ENCODE measurements at places on chromosomes 1 and 21.

GRCh38 chr1:84825161-84825560 is 67.8 kb downstream of the LPAR3 start:
- no peak for DNase-seq

GRCh38 chr1:49251019-49251784 is 474.5 kb upstream of the BEND5 start:
- no peak for DNase-seq

DNA sequence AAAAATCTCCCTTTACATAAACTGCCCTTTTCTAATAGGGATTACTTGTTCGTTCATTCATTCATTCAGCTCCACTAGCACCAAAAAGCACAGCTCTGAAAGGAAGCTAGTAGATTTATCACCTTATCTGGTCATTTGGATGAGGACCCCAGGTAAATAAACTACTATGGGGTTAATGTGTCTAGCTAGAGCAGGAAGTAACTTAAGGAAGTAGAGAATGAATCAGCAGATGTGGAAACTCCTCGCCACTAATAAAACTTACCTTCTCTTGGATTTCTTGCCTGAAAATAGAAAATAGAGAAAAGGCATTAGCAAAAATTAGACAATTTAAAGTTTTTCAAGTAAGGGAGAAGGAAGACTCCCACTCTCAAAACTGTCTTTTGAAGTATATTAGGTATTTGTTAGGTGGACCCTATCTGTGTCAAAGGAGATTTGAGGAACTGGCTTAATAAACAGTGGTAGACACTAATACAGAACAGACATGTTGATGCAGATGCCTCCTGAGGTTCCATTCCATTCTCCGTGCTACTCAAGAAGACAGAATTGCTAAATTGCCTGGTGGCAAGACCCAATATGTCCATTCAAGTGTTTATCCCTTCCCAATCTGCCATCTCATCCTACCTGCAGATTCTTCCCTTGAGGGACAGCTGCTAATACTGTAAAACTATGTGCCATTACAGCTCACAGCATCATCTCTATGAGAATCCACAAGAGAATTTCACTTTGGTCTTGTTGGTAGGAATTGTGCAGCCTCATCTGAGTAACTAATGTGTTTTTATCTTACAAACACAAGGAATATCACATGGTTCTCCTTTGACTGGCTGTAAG is 14.9 kb downstream of the SELL start:
- DNase-seq: no peak

GRCh38 chr1:30789388-30790255 is 32.0 kb upstream of the LAPTM5 start:
- no peak for DNase-seq

GRCh38 chr1:52127181-52128180 is 14.4 kb upstream of the ZFYVE9 start:
- DNase-seq: peak; percentile 73

DNA sequence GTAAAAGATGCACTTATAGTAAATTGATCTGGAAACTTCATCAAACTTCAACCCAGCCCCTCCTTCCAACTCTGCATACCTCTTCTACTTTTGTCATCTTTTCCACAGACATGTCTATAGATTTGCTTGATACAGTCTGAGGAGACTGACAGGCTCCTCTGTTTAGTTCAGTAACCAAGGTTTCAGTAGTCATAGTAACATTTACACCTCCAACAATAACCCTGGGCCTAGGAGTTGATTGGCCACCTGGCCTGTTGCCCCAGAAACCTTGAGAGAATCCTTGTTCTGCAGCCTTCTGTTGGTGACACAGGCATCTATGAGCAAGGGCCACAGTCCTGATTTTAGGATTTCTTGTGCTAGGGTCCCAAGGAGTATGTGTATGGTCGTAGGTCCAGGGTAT is at the start of gene CFAP141:
CFAP141 (minus strand) TSS at position 138 of the 400 bp plus-strand sequence; CDS start at position 112, 26 bp downstream.
- peak; percentile 19 for DNase-seq

DNA sequence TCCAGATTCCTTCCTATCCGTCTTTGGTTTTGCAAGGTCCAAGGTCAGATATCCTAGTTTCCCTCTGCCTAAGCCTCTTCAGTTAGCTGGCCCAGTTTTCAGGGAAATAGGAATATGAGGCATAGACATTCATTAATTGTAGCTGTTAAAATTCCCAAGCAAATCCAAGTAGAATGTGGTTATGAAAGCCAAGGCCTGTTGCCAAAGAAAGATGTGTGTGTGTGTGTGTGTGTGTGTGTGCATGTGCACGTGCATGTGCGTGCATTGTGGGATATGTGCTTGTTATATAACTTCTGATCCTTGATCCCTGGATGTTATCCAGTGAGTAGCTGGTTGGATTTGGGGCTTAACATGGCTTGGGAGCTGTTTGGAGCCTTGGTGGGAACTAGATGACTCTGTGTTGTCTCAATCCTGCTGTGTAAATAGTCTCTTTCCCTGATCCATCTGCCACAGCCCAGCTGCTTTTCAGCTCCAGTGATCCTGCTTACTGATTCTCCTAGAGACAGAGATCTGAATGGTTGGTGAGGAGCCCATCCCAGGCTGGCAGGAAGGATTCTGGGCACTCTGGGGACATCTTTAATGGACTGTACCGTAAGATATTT is 70.6 kb upstream of the GCLM start:
- DNase-seq: peak; percentile 39

- no peak for DNase-seq
These were observed at the start of gene LGR6 for GRCh38 chr1:202193614-202194327. Gene LGR6, plus strand, starts transcription at chr1:202193799. Its CDS starts 191 bp downstream, at chr1:202193990.

GRCh38 chr1:192343344-192343743 is 26.6 kb downstream of the RGS21 start:
- DNase-seq: no peak

All from small intestine (tissue), 16 donors.